CD4-positive, alpha-beta T cell treated with Interleukin-17A for 1 hour (primary cell): ENCODE measurements at places on chromosomes 6 and 20.

- no peak for DNase-seq
Measured at GRCh38 chr6:143612186-143612585, 65.6 kb upstream of the PHACTR2 start.

DNA sequence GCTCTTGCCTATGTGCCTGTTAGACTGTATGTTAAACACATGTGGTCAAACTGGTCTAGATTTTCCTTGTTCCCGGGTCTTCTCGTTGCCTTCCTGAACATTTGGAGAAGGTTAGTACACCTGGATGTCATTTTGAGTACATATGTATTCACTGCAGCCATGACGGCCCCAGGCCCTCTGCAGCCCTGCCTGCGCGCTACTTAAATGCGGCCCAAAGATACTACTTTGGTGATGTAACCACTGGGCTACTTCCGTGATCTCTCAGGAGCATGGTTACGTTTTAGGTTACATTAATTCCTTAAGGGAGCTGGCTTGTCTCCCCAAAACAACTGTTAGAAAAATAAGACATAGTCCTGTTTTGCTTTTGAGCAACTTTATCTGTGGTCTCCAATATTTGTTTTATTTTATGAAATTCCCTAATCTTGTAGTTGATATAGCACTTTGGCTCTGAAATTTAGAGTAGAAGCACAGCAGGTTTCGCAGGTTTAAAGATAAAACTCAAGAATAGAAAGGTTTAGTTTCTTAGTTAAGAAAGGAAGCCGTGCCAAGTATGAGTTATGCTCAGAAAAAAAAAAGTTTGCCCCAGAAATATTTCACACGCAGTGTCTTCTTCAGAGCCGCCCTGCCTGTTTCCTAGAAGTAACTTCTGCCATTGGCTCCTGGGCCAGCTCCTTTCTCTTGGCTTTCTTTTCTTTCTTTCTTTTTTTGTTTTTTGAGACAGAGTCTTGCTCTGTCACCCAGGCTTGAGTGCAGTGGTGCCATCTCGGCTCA lies 38.1 kb downstream of the TIAM2 start:
- DNase-seq: no peak

DNA sequence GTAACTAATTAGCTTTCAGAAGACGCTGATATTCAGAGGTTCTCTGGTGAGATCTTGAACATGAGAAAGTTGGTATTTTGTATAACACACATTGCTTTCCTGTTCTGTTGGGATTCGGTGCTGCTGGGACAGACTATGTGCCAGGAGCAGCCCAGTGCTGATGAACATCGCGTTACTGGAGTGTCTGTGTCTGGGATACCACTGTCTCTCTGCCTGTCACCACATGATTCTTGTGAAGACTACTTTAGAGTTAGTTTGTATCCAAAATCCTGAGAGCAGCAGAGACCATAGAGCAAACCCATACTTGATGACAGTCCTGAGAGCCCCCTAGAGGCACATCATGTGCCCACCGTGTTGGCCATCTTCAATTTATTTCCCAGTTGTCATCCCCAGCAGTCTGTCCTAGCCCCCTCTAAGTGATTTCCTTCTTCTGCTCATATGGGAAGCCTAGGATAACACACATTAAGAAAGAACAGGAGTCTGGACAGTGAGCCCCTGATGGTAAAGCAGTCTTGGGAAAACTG lies 41.8 kb upstream of the TINAG start:
- DNase-seq: no peak

DNA sequence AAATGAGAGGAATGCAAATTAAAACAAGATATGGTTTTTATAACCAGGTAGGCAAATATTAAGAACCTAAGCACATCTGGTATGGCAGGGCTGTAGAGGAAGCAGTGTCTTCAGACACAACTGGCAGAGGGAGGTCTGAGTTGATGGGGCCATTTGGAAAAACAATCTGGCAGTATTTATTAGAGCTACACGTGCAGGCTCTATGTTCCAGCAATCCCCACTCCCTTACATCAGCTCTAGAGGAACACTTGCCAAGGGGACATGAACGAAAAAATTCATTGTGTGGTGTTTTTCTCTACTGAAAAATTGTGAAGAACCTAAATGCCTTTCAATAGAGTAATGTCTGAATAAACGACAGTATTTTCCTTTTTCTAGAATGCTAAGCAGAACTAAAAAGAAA lies 111.6 kb upstream of the EDN1 start:
- DNase-seq: no peak

DNA sequence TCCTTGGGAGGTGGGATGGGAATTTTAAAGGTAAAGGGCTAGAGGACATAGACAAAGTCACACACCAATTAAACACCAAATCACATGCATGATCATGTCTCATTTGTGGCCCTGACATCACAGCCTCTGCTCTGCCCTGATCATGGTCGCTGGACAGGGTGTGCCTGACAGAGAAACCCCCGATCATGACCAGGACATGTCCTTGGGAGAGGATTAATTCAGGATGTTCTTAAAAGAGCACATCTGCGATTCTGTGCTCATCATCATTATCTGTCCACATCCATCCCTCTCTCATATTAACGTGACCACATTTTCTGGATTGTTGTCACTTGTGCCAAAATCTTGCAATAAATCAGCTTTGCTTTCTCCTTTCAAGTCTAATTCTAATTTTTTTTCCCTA lies 7.7 kb upstream of the PBOV1 start:
- DNase-seq: no peak

GRCh38 chr20:37935435-37935834 lies 32.5 kb downstream of the VSTM2L start:
- DNase-seq: no peak

DNA sequence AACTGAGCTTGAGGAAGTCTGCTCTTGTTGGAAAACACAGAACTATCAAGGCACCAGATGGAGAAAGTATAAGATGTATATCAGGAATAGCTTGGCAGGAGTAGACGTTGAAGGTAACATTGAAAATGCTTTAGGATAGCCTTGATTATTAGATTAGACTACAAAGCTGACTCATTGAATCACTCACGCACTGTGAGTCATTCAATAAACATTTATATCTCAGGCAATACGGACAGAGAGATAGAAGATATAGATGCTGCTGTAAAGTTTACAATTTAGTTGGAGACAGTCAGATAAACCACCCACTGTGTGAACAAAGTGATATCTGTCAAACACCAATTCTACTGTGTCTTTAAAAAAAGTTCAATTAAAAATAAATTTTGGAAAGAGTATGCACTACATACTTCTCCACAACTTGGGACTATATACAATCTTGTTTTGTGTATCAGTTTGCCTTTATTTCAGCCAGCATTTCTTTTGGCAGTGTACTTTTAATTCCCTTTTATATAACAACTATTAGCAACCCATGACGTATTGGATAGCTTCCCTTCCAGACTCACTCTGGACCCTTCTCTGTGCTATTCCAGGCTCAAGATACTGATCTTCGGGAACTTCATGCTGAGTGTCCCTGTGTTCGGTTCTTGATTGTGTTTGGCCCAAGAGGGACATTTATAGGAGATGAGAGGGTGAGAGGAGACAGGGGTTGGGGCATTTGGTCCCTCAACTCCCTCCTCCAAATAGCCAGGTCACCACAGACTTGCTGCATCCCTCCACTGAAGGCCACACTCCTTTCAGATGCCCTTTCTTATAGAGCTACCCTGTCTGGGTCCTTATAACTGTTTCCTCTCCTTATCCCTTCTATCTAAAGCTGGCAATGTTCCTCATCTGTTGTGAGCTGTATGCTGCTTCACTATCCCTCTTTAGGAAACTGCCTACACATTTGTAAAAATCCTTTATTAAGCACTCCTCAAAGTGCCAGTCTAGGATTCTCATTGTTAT lies 176.6 kb upstream of the PTPRK start:
- no peak for DNase-seq

GRCh38 chr6:136539967-136540652 lies 10.1 kb downstream of the MAP7 start:
- DNase-seq: no peak

DNA sequence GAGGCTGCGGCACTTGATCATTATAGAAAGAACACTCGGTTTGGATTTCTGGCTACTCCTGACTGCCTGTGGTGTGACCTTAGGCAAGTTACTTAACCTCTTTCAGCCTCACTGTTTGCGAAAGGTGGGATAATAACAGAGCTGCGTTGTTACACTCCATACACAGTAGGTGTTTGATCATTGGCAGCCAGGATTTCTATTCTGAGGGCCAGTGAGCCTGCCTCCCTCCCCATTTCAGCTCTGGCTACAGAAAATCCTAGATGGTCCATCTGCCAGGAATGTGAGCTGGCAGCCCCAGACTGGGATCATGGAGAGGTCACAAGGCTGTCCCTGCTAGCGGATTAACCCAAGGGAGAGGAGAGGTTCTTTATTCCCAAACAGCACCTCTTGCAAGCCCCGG lies 2.7 kb downstream of the KCNB1 start:
- no peak for DNase-seq

- no peak for DNase-seq
Measured at GRCh38 chr6:147000545-147001488, 203.4 kb upstream of the STXBP5 start.

GRCh38 chr6:16374461-16375200 lies 136.2 kb downstream of the GMPR start:
- DNase-seq: no peak
